ENCODE measurements at places on chromosomes 1 and 21.

DNA sequence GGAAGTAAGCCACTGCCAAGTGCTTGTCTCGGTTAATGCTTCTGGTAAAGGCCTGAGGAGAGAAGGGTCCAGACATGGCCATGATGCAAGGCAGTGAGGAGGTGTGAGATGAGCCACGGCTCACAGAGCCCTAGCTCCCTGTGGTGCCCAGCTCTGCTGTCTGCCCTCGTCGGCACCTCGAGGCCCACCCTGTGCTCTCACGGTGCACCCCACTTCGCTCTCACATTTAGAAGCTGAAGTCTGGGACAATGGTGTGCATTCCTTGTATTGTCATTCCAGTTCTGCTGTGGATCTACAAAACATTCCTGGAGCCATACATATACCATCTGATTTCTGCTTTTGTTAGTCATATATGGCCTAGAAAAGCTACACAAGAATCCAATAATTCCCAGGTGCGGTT is 3.3 kb downstream of the NCF2 start:
- DNase-seq, result no peak

GRCh38 chr21:24424776-24425175 is 1182.5 kb downstream of the MRPL39 start:
- DNase-seq, result no peak

DNA sequence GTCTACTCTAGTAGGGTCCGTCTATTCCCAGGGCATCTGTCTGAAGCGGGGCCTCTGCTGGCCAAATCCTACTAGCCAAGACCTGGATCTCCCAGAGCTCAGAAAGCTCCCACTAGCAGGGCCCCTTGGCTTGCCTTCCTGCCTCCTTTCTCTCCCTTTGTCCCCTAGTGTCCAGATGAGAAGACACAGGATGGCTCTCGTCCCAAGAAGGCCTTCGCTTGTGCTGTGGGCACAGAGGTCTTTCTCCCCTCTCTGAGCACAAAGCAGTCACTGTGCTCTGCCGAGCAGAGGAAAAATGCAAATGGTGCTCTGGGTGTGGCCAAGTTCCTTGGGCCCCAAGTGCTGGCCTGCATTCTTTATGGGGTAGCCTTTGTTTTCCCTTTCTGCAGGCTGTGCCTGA is 13.0 kb upstream of the GPR137B start:
- no peak for DNase-seq

- DNase-seq, result no peak
These were observed 65.8 kb upstream of the VAMP3 start for GRCh38 chr1:7705048-7705907.

DNA sequence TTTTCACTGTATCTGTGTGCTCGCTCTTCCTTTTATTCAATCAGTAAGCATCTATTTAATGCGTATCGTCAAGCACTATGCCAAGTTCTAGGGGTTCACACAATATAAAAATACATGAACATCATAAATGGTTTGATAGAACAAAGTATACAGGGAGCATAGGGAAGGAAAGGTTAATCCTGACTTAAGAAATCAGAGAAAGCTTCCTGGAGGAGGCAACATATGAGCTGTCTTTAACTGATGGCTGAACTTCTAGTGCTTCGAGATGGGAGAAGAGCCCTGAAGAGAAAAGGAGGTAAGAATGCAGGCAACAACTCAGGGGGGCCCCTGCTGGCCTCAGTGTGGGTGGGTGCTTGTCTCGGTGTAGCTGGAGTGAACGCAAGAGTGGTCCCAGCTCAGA is 63.6 kb upstream of the GALNT2 start:
- no peak for DNase-seq

DNA sequence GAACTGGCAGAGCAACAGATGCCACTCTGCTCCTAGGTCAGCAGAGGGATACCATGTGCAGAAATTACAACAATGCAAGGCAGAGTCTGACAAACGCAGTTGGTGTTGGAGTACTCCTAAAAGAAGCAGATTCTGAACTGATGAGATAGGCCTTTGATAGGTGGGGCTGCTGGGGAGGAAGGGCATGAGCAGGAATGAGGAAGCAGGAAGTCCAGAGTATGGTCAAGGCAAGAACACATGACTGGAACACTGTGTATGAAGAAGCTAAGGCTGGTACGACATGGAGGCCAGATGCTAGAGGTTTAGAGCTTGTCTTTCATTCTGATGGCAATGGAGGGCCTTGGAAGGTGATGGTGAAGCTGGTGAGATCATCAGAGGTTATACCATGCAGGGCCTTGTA is 11.5 kb upstream of the THRAP3 start:
- DNase-seq, result no peak

DNA sequence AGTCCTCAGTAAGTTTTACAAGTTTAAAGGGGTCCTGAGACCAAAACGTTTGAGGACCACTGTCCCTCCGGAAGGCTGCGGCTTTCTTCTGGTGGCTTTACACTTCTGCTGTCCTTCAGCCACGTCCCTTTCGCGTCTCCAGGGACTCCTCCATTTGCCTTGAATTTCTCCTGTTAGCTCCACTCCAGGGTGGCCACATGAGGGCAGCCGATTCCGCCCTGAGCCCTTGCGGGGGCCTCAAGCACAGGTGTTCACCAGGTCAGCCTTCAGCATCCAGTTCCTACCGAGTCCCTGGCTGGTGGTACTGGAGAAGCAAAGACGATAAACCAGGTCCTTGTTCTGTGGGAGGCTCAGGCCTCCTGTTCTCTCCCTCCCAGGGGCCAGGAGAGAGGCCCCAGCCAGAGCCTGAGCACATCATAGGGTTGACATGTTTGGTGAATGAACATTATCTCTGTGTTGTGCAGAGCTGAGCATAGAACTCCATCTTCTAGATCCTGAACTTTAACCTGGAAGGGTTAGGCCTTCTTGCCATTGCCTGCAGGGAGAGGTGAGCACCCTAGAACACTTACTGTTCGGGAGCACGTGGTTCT is 27.4 kb upstream of the COQ8A start:
- no peak for DNase-seq

- no peak for DNase-seq
These were observed 11.6 kb upstream of the OR2G2 start for GRCh38 chr1:247576514-247576913.

DNA sequence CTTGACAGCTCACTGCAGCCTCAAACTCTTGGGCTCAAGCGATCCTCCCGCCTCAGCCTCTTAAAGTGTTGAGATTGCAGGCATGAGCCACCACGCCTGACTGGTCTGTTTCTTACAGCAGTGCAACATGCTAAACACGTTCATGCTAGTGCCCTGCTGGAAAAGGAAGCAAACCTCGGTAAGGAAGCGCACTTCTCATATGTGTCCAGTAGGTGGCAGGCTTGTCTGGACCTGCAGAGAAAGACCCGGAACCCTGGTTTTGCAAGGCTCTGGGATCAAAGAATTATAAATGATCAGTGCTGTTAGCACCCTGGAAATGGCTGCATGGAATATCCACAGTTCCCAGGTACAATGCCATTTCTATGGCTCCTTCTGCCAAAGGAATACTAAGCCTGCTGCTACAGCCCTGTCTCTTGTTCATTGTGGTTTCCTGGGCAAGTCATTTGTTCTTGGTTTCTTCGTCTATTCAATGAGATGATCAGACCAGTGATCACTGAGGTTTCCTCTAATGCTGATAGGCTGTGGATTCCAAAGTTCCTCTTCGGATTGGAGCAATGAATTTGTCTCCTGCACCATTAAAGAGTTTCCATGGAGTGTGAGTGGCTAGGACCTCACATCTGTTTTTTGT is 15.9 kb downstream of the RNU5D-1 start:
- peak; percentile 48 for DNase-seq

DNA sequence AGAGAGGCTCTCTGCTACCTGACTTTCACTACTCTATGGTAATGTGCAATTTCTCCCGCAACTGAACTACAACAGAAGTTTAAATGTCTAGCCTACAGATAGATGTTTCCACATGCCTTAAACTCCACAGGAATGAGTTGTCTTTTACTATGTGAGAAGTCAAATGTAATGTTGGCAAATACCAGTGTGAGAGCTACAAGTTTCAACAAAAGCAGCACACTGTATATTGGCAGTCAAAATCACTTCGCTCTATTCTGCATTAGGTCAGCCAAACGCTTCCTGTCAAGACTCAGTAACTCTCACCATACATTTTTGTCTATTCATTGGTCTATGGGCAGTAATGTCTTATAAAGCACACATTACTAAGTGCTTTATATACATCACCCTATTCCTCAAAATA is 41.9 kb downstream of the LUZP1 start:
- DNase-seq, result no peak

GRCh38 chr1:154403261-154403943 is 1.7 kb upstream of the IL6R start:
- no peak for DNase-seq

- no peak for DNase-seq
These were observed 91.6 kb downstream of the RGS7 start for GRCh38 chr1:241265428-241265827.

- no peak for DNase-seq
These were observed 20.4 kb downstream of the PTGFRN start for GRCh38 chr1:116929961-116930592.

DNA sequence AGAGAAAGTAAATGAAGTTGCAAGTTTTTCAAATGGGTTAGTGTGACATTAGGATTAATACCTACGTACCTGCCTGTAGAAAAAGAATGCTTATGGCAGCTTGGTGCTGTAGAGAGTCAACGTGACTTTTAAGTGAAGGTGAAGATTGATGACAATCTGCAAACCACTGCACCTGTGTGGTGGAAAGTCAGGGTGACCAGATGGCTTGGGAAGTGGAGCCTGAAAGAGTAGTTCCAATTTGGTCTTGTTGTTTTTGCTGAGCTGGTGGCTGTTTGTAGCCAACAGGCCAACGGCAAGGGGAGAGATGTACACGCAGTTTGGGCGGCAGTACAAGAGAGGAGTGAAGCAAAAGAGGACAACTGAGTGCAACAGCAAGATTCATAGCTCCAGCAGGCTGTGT is 78.1 kb upstream of the JAK1 start:
- no peak for DNase-seq

GRCh38 chr1:174837386-174837785 is 162.4 kb upstream of the CACYBP start:
- DNase-seq, result no peak

DNA sequence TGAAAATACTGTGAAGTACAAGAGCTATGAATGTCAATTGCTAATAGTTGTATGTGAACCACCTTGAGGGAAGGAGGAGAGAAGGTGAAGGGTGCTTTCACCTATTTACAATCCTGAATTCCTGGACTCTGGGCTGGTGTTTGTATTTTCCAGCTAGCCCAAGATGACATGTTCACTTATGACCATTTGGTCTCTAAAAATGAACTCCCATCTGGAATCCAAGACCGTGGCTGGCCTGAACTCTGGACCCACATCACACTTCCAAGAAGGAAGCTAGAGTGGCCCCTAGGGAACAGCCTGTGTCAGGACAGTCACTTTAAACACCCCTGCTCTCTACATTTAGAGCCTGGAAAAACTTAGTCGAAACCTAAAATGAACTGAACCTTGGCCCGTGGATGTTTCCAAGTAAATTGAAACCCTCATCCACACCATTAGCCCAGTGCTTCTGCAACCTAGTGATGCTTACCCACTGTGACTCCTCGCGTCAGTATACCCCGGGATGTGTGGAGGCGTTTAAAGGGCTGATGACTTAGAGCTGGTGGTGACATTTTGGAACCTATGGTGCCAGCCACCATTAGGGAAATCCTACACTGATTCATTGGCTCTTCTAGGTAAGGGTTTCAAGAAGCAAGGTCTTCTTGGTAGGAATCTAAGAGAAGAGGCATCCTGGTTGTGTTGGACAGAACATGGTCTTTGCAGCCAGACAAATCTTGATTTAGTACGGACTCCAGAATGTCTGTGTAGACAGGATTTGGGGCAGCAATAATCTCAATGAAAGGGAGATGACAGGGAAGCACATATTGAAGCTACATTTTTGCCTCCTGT is 171.5 kb upstream of the IRF2BP2 start:
- DNase-seq, result no peak

DNA sequence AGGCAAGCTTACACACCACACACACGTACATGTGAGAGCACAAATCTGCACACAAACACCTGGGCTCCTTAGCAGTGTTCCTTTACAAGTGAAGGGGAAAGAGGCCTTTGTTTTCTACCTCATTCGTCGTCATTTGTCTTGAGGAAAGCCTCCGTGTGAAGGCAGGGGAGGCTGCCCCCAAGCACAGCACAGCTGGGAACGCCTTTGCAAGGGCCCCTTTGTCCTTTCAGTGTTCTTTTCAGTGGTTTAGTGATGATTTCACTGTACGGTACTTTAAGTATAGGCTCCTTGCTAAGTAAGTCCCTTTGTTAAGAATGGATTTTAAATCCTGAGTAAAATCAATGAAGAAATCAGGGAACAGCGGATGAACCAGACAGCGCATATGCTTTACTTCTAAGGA is 94.1 kb downstream of the PGBD5 start:
- no peak for DNase-seq

GRCh38 chr1:86823386-86823785 is 90.5 kb downstream of the SELENOF start:
- no peak for DNase-seq

DNA sequence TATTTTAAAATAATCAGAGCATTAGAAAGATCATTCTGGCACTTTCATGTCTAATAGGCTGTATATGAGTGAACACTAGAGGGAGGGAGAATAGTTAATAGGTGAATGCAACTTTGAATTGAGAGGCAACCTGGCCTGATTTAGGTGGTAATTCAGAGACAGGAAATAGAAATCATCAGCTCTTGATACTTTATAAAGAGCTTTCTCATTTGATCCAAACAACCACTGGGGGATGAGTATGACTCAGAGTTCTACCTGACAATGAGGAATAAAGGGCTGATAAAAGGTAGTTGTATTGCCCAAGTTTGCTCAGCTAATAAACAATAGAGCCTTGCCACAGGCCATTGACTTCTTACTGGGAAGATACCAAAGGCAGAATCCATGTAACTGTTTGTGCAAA is 5.2 kb upstream of the FAM89A start:
- DNase-seq, result no peak

DNA sequence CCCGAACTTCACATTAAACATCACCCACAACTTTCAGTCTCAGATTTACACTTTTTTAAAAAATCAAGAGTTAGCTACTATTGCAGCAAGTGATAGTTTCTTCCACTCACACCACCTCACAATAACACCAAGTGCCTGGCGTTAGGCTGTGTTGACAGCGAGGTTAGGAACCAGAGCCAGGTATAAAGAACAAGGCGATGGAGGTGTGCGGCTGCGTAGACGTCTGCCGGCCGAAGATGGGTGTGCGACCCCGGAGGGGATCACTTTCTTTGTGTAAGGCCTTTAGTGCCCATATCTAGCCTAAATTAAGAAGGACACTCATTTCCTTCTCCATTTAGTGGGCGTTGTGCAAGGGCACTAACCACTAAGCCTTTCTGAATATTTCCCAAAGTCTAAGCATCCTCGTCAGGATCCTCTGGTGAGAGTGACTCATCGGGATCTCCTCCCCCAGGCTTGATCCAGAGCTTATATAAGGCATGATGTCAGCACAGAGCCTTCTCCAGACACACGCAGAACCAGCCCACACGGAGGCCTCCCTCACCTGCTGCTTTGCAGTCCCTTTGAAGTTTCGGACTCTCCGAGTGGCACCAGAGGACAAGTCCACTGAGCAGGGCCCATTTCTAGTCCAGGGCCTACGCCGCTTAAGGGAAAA is 11.8 kb downstream of the NHLH2 start:
- DNase-seq, result no peak

- DNase-seq, result no peak
These were observed 65.9 kb downstream of the LPGAT1 start for GRCh38 chr1:211764701-211765100.
